Activated CD4-positive, alpha-beta T cell treated with anti-CD3 and anti-CD28 coated beads, Interleukin-10, Interleukin-2, amounts not matched to agents 100 ng/mL and 50 ng/mL, durations not matched to agents 16 hours and 8 hours (primary cell): ENCODE measurements at places on chromosomes 6 and 20.

GRCh38 chr6:87441711-87442110, 31.1 kb upstream of the SLC35A1 start:
- DNase-seq = no peak

- no peak for DNase-seq
Observed at GRCh38 chr6:117266257-117267053, 1.1 kb downstream of the VGLL2 start.

- DNase-seq = peak; percentile 65
Observed at GRCh38 chr20:56454754-56455153, 13.7 kb upstream of the RTF2 start.

DNA sequence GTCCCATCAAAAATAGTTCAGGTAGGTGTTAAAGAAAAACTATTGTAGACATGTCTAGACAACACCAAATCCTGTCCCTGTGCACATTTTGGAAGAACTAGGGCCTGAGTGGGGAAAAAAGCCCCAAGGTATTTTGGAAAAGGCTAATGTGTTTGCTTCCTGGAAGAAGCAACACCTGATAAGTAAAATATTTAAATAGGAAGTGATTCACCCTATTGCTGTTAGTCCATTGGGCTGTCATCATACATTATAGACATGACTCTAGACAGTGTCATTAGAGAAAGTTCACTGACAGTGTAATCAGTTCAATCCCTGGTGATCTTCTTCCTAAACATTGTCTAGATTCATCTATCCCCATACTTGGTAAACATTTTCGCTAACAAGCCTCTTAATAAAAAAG, 465.3 kb downstream of the CBLN4 start:
- no peak for DNase-seq

GRCh38 chr6:3210024-3210610, 17.3 kb downstream of the TUBB2B start:
- DNase-seq = no peak

DNA sequence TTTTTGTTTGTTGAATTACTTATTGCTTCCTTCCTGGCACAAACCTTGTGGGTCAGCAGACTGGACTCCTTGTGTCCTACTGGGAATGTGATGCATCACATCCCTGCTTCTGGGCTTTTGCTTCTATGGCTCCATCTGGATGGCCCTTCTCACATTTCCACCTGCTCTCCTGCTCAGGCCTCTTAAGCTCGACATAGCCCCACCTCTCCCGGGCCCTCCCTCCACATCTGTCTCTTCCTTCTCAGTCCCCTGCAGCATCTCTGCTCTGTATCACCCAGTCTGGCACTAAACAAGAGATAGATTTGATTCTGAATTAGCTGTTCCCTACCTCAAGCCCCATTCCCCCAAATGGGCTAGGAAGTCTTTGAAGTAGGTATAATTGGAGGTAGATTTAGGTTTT, 356.8 kb downstream of the DHX35 start:
- no peak for DNase-seq

- DNase-seq = no peak
Observed at GRCh38 chr20:50528804-50529351, 18.7 kb downstream of the PTPN1 start.

DNA sequence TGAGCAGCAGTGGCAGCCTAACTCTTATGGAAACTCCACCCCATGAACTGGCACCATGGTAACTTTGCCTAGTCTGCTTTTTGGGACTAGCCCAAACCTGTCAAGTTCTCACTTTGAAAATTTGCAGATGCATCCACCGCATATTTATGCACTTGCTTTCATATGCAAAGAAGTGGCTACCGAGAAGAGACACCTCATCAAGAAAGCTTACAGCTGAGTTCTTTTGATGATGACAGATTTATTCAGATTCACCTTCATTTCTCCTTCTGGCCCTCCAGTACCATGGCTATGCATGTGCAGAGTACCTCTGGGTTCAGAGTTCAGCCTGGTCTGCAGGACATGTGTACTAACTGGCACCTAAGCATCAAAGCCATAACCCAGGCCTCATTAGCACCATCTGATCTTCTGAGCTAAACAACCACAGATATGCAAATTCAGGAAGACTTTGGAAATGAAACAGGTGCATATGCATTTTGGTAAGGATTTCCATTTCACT, 154.3 kb upstream of the TENT5A start:
- no peak for DNase-seq

- DNase-seq = peak; percentile 31
Observed at GRCh38 chr20:43458422-43458924, 777 bp downstream of the SRSF6 start.

GRCh38 chr6:30990422-30991086, 7.0 kb downstream of the MUC21 start:
- peak; percentile 19 for DNase-seq

GRCh38 chr6:99867026-99867425, 127.0 kb downstream of the MCHR2 start:
- DNase-seq = no peak

- no peak for DNase-seq
Observed at GRCh38 chr6:163570579-163571231, 156.2 kb downstream of the QKI start.

DNA sequence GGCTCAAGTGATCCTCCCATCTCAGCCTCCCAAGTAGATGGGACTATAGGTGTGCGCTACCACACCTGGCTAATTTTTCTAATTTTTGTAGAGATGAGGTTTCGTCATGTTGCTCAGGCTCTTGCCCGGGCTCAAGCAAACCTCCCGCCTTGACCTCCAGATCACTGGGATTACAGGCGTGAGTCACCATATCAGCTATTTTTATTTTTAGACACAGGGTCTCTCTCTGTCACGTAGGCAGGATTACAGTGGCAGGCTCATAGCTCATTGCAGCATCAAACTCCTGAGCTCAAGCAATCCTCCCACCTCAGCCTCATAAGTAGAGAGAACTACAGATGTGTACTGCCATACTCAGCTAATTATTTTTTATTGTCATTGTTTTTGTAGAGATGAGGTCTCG, 41.7 kb downstream of the SLC23A2 start:
- no peak for DNase-seq

DNA sequence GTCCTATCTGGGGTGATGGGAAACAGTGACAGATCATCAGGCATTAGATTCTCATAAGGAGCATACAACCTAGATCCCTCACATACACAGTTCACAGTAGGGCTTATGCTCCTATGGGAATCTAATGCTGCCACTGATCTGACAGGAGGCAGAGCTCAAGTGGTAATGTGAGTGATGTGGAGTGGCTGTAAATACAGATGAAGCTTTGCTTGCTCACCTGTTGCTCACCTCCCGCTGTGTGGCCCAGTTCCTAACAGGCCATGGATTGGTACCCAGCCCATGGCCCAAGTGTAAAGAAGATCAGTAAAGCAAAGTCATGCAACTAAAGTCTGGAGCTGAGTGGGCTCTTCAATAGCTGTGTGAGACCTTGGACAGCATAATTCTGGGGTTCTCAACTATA, 65.9 kb downstream of the PKIB start:
- no peak for DNase-seq

DNA sequence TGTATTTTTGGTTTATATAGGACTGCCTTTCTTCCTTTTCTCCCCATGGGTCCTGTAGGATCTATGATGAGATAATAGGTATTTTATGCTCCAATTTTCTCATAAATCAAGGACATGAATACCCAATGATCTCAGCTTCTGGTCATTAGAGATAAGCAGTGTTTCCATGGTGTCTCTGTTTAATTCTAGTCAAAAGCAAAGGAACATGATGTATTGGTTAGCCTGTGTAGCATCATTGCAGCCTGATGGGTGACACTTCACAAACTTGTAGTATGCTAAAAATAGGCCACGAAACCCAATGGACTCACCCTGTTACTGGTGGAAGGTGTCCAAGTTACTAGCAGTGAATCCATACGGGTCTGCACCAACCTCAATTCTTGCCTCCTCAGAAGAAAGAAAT, 116.2 kb upstream of the SNX9 start:
- no peak for DNase-seq

DNA sequence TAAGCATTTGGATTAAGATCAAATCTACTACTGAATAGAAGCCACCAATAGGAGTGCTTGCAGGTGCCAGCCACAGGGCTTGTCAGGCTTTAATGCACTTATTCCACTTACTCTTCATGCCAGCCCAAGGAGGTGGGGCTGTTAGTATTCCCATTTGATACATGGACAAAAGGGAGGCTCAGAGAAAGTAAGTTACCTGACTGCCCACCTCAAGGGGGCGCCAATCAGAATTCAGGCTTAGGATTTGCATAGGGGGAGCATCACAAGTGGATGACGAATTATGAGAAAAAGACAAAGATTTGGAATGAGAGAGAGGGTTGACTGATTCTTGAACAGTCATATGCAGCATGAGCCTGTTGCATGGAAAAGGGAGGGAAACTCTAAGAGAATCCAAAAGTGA, 188.4 kb upstream of the TSHZ2 start:
- peak; percentile 20 for DNase-seq

GRCh38 chr6:3325210-3325609, 66.5 kb downstream of the PSMG4 start:
- DNase-seq = no peak

DNA sequence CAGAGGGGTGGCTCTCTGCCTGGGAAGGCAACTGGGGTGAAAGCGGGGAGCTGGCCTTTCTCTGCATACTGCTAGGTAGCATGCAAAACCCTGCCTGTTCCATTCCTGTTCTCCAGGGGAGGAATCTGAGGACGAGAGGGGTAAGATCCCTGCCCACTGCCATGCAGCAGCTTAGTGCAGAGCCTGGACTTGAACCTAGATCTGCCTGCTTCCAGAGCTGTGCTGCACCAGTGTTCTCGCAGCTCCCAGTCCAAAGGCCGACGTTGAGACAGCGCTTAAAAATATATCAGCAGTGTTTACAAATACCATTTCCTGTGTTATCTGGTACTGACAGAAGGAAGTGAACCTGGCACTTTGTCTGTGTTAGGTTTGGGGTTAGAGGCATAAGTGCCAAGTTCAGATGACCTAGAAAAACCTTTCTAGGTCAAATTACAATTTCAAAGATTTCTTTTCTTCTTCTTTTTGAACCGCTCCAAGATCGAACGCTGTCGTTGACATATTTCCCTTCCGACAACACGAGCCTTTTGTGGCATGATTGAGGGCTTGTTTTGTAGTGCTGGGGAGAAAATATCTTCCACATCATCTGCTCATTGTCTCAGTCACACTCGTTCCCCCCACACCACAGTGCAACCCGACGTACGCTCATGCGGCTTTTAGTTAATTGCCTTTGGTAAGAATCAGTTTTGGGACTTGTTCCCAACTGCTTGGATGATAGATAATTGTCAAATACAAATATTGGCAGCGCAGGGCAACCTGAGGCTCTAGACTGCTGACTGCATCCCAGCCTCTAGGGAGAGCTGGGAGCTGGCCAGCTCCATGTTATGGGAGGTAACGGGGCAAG, 44.6 kb downstream of the TOX2 start:
- peak; percentile 36 for DNase-seq

- peak; percentile 48 for DNase-seq
Observed at GRCh38 chr6:13712599-13712898, 914 bp upstream of the RANBP9 start.

GRCh38 chr6:116307001-116307400, 27.3 kb upstream of the TSPYL1 start:
- DNase-seq = no peak

DNA sequence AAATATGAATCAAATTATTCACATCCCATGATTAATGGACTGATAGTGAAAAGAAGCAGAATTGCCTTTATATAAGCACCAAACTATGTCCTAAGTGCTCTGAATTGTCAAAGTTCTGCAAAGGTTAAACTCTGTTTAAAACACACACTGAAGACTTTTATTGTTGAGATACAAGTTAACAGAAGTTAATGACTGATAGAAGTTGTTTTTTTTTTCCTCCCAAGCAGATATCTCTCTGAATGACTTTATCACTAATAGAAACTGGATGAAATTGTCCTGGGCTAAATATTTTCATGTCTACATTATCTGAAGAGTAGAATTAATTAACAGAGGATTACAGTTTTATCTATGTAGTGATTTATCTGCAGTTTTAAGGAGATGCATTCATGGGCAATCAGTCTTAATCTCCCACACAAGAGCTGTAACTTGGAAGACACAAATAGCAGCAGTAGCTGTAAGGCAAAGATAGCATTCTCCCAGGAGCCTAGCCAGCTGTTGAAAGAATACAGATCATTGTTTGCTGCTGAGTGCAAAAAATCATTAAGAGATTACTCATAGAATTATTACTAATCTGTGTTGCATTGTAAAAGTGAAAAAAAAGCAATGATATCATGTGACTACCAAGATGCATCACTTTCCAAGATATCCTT, 49.9 kb downstream of the BMP5 start:
- no peak for DNase-seq

DNA sequence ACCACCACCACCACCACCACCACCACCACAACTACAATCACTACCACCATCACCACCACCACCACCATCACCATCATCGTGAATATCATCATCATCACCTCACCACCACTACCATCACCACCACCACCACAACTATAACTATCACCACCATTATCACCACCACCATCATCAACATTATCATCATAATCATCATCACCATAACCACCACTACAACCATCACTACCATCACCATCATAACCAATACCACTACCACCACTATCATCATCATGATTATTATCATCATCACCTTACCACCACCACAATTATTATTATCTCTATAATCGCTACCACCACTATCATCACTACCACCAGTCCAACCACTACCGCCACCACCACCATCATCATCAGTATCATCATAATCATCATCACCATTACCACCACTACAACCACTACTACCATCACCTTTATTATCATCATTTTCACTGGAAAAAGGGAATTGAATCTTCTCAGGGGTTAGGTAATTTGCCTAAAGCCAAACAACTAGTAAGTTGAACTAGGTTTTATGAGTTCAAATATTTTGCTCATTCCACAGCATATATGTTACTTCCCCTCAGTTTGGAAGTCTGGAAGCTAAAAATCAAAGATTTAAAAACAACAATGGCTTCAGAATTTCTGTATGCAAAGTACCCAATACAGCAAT, 8.3 kb downstream of the RIPOR2 start:
- peak; percentile 49 for DNase-seq

GRCh38 chr6:163254341-163254835, 160.1 kb upstream of the QKI start:
- no peak for DNase-seq

DNA sequence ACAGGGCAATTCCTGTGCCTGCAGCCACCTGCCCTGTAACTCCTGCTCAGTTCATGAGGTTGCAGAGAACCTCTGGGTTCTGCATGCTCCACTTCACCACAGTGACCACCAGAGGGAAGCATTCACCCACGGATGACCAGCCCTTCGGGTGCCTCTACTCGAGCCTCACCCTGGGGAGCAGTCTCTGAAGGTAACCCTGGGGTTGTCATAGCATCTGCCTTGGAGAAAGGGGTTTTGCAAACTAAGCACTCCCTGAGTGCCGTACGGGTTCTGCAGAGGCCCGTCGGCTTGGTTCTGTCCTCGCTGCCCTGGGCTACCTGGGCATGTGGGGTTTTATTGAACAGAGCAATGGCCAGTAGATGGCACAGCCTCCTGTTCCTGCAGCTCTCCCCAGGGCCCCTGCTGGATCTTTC, 10.2 kb upstream of the CST5 start:
- DNase-seq = peak; percentile 64

GRCh38 chr20:17502105-17502504, 29.1 kb downstream of the BFSP1 start:
- DNase-seq = no peak
